ENCODE measurements at places on chromosomes 3 and 15.

DNA sequence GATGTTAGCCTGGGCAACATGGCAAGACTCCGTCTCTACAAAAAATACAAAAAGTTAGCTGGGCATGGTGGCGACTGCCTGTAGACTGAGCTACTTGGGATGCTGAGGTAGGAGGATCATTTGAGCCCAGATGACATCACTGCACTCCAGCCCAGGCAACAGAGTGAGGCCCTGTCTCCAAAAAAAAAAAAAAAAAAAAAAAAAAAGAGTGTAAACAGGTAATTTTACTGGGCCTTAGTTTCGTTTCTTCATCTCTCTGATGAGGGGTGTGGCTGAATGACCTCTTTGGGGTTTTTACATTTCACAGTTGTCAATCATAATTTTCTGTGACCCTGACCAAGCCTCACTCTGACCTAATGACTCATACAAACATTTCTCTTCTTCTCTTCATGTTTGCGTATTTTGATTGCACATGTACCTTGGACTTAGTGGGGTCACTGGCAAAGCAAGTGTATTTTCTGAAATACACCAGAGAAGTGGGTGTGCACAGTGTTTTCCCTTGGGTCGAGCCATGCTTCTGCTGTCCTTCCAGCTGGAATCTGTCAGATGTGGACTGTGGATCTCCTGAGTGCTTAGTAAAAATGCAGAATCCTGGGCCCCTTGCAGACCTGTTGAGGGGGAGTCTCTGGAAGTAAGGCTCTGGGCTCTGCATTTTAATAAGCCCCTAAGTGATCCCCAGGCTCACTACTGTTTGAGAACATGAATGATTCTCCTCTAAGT, 140.5 kb downstream of the FNDC3B start:
- no peak for DNase-seq

- DNase-seq, result no peak
Observed at GRCh38 chr3:184601576-184602371, 40.2 kb downstream of the EPHB3 start.

DNA sequence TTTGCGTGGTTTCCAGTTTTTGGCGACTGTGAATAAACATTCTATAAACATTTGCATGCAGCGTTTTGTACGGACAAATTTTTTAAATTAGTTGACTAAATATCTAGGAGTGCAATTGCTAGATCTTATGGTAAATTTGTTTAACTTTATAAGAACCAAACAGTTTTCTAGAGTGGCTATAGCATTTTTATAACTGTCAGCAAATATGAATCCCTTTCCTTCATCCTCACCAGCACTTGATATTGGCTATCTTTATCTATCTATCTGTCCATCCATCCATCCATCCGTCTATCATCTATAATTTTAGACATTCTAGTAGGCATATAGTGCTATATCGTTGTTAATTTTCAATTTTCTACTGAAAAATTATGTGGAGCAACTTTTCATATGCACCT, 158.4 kb upstream of the CHRNA7 start:
- DNase-seq, result no peak

- no peak for DNase-seq
Observed at GRCh38 chr15:65612949-65613744, 2.2 kb upstream of the INTS14 start.

DNA sequence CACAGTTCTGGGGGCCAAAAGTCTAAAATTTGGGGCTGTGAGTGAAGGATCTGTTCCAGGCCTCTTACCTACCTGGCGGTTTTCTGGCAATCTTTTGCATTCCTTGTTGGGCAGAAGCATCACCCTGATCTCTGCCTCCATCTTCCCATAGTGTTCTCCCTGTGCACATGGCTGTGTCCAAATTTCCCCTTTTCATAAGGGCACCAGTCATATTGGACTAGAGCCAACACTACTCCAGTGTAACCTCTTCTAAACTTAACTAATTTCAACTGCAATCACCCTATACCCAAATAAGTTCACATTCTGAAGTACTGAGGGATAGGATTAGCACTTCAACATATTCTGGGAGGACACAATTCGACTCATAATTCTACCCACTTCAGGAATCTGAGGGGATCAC, 85.0 kb downstream of the CCNL1 start:
- DNase-seq, result no peak

DNA sequence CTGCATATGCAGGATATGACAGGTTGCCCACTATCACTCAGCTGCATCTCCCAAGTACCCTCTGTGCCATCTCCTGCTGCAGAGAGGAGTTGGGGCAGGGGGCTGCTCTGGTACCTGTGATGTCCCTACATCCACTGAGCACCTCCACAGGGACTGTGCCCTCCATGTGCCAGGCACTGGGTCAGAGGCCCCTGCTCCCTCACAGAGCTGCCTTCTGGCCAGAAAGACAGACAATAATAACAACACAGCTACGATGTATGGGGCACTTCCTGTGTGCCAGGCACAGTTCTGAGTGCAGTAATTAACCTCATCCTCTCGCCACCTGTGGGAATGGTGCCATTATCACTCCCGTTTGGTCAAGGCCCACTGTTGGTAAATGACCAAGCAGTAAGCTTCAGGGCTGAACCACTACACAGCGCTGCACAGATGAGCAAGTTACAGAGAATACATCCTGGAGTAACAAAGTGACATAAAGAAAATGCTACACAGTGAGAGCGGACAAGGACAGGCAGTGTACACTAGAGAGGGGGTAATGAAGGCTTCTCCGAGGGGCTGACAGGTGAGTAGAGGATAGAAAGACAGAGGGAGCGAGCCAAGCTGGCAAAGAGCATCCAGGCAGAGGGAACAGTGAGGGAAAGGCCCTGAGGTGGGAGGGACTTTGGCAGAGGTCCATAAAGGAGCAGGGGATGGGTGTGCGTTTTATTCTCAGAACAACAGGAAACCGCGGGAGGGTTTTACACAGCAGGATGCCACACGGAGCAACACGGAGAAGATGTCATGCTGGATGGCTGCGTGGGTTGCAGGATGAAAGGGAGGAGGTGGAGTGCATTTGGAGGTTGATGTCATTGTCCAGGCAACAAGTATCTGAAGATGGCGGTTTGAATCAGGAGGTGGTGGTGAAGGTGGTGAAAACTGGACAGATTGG, 13.6 kb downstream of the WNT7A start:
- no peak for DNase-seq

GRCh38 chr3:109685084-109686079, 348.0 kb upstream of the DPPA4 start:
- peak; percentile 51 for DNase-seq

Measured in stomach (tissue), 19 donors.